Hypothalamus (tissue), 51 donors: ENCODE measurements at places on chromosomes 16 and 17.

- DNase-seq = peak; percentile 1
Measured at GRCh38 chr17:79294459-79295071, 219.9 kb downstream of the ENGASE start.

DNA sequence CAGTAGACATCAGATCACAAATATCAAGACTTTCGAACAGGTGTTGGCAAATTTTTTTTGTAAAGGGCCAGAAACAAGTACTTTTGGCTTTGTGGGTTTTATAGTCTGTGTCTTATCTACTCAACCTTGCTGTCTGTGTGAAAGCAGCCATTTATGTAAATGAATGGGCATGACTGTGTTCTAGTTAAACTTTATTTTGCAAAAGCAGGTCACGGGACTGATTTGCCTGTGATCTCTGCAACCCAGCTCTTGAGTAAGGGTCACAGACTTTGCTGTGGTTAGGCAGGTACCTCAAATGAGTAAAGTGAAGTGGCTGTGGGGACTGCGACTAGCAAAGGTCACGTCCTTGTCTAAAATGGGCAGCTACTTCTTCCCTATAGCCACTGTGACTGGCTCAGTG, 136.5 kb downstream of the FTO start:
- DNase-seq = no peak

DNA sequence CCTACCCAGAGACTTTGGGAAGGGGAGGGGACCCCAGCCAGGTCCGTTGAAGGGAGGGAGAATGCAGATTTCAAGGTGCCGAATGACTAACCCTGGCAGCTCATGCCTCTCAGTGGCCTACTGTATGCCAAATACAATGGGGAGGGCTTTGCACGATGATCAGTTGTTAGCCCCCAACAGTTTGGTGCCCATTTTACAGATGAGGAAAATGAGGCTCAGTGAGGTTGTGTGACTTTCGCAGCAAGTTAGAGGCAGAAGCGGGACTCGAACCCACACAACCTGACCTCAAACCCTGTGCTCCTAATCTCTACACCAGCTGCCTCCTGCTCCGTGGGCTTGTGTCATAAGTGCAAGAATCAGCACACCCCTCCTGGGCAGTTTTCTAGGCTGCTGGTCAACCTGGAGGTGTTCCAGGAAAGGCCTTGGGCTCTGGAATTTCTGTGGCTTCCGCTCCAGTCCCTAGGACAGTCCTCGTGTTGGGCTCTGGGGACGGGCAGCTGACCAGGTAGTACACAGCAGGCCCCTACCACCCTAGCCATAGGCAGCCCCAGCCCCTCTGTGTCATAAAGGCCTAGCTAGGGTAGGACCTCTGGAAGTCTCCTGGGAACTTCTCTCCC, 11.9 kb upstream of the NAGPA start:
- no peak for DNase-seq

GRCh38 chr16:64375391-64375980, 746.4 kb downstream of the CDH11 start:
- DNase-seq = no peak

DNA sequence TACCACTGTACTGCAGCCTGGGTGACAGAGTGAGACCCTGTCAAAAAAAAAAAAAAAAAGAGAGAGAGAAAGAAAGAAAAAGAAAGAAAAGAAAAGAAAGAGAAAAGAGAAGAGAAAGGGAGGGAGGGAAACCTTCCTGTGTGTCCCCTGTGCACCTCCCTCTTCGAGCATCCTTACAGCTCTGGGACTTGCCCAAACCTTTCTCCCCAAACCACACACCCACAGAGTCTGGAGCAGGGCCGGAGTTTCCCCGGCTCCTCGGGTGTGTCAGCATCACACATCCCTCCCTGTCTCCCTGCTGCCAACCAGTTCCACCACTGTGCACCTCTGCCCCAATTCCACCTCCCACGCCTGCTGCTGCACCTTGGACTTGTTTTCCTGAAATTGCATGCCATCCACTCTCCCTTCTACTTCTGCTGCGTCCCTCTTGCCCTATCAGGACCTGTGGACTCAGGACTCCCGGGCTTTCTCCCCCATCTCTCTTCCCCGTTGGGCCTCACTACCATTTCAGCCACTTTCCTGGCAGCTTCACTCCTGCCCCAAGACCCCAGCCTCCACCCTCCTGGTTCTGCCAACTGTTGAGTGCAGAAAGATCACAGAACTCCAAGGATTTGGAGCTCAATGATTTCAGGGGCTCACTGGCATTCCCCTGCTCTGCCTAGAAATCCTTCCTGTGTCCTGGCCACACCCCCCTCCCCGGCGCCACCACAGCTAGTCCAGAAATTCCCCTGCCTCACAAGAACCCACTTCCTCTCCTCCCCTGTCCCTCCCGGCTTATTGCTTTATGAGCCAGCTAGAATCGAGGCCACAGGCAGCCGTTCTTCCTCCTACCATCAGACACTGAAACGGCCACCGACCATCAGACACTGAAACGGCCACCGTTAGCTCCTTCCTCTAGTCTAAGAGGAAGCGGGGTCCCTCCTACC, 3.7 kb upstream of the CDK3 start:
- DNase-seq = no peak

DNA sequence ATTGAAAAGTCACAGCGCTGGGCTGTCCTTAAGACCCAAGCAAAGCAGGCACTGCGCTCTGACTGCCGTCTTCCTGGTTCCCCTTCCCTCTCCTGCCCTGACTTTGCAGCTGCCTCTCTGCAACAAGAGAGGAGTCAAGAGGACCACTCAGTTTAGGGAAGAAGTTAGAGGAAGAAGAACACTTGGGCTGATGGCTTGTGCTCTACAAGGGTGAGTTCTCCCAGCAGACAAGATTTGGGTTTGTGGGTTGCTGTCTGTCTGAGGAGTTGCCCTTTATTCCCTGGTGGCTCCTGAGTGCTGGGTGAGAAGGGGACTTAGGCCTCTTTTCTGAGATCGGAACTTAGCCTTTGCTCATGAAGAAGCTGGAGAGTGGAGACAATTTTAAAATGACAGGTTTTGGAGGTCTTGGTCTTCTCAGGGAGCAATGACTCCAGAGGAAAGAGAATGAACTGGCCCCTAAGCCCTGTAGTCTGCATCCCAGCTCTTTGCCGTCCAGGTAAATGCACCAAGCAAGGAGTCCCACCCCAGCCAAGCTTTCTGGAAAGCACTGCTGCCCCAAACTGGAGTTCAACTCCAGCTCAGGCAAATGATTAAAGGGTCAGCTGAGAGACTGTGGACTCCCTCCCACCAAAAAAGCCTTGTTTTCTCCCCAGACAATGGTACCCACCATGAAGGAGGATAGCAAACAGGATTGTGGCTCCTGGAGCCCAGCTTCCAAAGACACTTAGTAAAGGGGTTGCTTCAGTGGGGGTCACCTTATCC, 2.7 kb upstream of the HOXB9 start:
- no peak for DNase-seq

- no peak for DNase-seq
Measured at GRCh38 chr17:72710834-72711233, 381.7 kb downstream of the SLC39A11 start.
